ENCODE measurements at places on chromosomes 7 and 10. TPM values are rescaled to one million over a fixed set of nuclear protein-coding genes. Genes with fewer than 3 reads are reported as not detected.

DNA sequence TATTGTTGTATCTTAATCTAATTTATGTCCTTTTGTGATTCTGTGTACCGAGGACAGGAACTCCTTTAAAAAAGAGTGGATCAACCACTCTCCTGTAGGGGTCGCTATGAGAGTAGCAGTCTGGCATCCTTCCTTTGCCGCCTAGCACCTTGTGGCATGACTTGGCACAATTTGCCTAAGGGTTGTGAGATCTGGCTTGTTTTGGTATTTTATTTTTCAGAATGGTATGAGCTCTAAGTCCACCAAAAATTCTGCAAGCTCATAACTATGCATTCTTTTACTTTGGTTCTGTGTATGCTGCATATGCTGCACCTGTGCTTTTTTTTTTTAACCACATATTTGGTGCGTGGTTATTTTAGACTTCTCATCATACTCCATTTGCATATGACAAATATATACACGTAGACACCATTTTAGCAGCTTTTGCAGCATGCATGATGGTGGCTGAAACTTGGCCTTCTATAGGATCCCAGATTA lies 112.8 kb downstream of the CDK14 start:
- no peak for DNase-seq

The MRC1 gene
- 157 TPM for total RNA-seq

GRCh38 chr7:141975806-141976523 lies 2.4 kb upstream of the TAS2R38 start:
- DNase-seq = peak; percentile 91

The EPHB6 gene
- 33.5 TPM for total RNA-seq

- DNase-seq = no peak
Observed at GRCh38 chr7:132551439-132551838, 24.8 kb downstream of the PLXNA4 start.

- DNase-seq = no peak
Observed at GRCh38 chr10:66337211-66337610, 588.6 kb upstream of the LRRTM3 start.

DNA sequence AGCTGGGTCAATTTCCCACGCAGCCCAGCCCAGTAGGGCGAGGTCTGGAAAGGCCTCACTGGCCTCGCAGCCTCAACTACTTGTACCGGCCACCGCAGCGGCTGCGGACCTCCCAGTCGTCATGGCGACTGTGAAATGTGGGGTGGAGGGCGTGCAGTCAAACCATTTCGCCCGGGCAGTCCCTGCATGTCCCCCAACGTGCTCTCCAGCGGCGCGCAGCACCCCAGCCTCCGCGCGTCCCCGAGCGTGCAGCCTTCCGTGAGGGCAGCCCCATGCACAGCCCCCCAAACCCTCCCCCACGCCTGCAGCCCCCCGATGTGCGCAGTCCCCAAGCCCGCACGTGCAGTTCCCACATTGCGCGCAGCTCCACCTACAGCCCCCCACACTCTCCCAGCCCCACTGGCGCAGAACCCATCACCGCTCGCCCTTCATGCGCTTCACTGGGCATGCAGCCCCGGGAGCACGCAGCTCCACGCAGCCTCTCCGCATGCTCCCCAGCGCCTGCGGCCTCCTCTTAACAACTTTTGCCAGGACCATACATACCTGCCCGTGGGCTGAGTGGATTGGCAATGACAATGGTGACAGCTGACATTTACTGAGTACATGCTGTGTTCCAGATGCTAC lies 34.5 kb upstream of the SFTPD start:
- no peak for DNase-seq

The HTR5A gene
- not detected for total RNA-seq

- DNase-seq = no peak
Observed at GRCh38 chr7:80552031-80552694, 40.3 kb upstream of the GNAT3 start.

GRCh38 chr10:132434405-132435005 lies 37.5 kb downstream of the PWWP2B start:
- DNase-seq = no peak

DNA sequence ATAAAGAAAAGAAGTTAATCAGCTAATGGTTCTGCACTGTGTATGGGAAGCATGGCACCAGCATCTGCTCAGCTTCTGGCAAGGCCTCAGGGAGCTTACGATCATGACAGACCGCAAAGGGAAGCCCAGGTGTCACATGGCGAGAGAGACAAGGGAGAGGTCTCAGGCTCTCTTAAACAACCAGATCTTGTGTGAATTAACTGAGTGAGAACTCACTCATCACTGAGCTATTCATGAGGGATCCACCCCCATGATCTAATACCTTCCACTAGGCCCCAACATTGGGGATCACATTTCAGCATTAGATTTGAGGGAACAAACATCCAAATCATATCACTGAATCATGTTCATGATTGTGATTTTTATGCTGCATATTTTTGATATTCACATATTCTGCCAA lies 5.8 kb downstream of the USP54 start:
- DNase-seq = no peak

Data from posterior vena cava (tissue), 2 donors.